ENCODE measurements at places on chromosomes 4 and X. TPM values are rescaled to one million over a fixed set of nuclear protein-coding genes. Genes with fewer than 3 reads are reported as not detected.

DNA sequence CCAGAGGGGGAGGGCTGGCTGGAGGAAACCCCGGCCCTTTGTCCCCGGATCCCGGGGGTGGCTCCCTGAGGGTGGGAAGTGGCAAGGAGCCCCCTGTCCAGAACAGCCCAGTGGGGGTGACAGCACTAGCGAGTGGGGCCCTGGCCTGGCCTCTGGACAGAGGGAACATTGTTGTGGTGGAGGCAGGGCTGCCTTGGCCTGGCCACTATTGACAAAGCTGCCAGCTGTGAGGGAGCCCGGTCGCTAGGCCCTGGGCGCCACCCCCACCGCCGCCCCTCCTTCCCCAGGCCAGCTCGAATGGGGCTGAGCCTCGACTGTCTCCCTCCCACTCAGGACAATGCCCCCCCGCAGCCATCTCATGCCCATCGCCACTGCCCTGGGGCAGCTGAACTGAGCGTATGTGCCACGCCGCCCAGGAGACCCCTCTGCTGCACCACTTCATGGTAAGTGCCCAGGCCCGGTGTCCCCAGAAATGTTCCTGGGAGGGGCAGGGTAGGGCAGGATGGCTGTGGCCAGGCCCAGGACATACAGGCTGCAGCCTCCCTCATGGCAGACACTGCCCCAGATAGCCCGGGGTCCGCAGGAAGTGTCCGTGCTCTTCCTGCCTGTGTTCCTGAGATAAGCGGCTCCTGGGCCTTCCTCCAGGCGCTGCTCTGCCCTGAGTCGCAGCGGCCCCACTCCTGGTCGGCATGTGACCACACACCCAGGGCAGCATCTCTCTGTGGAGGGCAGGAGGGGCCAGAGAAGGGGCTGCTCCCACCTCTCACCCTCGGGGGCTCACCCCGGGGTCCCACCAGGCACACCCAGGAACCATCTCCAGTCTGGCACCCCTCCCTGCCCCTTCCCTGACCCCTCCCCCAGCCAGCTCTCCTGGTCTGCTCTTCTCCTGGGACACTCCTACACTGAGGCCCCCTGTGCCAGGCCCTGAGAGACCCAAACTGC is 1.4 kb downstream of the PLXNB3 start:
- H3K4me3 ChIP-seq: no peak overlapping the region
- no peaks in the 10 kb centered on the region for H3K27me3 ChIP-seq
- no peak overlapping the region for H3K27ac ChIP-seq
- no peaks in the 10 kb centered on the region for H3K36me3 ChIP-seq
- no peak for DNase-seq

- no peaks in the 10 kb centered on the region for H3K27me3 ChIP-seq
- no peaks in the 10 kb centered on the region for H3K36me3 ChIP-seq
- no peak for DNase-seq
- no peak overlapping the region for H3K27ac ChIP-seq
- H3K4me1 ChIP-seq: no peaks in the 10 kb centered on the region
Observed at GRCh38 chrX:10938365-10938923, 172.7 kb upstream of the HCCS start.

- no peaks in the 10 kb centered on the region for H3K27me3 ChIP-seq
- DNase-seq: no peak
- H3K27ac ChIP-seq: no peak overlapping the region
- no peaks in the 10 kb centered on the region for H3K36me3 ChIP-seq
Observed at GRCh38 chr4:87003266-87003665, 68.5 kb downstream of the AFF1 start.

The CTAG1B gene
- total RNA-seq: not detected

DNA sequence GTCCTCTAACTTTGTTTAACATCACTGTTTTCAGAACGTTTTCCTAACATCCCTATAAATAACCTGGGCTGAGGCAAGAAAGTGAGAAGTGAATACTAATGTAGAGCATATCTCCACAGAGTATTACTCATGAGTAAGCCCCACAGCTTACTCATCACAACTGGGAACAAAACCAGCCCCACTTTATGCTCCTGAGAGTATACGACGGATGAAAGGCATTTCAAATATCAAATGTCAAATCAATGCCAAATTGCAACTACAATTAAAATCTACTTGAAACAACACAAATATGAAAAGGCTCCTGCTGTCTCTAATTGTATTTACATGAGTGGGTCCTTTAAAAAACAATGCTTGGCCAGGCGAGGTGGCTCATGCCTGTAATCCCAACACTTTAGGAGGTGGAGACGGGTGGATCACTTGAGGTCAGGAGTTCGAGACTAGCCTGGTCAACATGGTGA is 41.2 kb downstream of the SH3RF1 start:
- no peaks in the 10 kb centered on the region for H3K27me3 ChIP-seq
- no peak overlapping the region for H3K4me3 ChIP-seq
- H3K36me3 ChIP-seq: no peaks in the 10 kb centered on the region
- DNase-seq: no peak
- no peaks in the 10 kb centered on the region for H3K4me1 ChIP-seq

DNA sequence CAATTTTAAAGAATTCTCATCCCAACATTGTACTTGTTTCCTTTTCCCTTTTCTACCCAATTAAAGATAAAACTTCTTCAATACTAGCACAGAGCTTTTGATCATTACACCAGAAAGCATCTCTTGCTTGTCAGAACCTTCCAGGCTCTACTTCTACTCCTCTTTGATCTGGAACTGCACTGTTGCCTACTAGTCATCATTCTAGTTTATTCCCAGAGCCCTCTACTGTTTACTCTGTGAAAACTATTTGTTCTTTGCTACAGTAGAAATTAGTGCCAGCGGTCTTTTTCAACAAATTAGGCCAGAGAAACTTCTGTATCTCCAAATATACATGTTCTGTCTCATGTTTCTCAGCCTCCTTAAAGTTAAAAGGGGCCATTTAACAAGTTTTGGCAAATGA is 46.8 kb upstream of the TMPRSS11F start:
- no peak for DNase-seq
- H3K36me3 ChIP-seq: no peaks in the 10 kb centered on the region
- H3K4me1 ChIP-seq: no peaks in the 10 kb centered on the region
- H3K27ac ChIP-seq: no peak overlapping the region
- H3K27me3 ChIP-seq: no peaks in the 10 kb centered on the region

The ENAM gene
- total RNA-seq: not detected

DNA sequence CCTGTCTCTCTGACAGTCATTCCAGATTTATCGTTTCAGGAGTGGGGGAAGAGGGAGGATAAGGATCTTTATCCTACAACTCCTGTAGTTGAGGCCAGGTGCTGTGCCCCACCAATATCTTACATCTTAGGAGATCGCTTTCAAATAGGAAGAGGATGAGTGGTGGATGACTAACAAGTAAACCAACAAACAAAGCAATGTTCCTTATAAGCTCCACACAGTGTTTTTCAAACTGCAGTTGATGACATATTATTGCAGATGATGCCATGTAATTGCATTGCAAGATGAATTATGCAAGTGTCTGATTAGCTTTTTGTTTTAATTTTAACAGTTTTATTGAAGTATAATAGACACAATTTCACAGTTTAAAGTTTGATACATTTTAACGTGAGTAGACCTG is 35.8 kb upstream of the TMEM164 start:
- H3K27me3 ChIP-seq: no peaks in the 10 kb centered on the region
- no peaks in the 10 kb centered on the region for H3K4me1 ChIP-seq
- no peak overlapping the region for H3K4me3 ChIP-seq
- no peak overlapping the region for H3K27ac ChIP-seq

- no peak for DNase-seq
- H3K4me1 ChIP-seq: no peaks in the 10 kb centered on the region
- no peak overlapping the region for H3K4me3 ChIP-seq
- no peak overlapping the region for H3K27ac ChIP-seq
- no peaks in the 10 kb centered on the region for H3K36me3 ChIP-seq
Observed at GRCh38 chrX:15114743-15115566, 154.9 kb downstream of the ASB9 start.

The LUZP4 gene
- total RNA-seq: not detected

- no peak for DNase-seq
- no peaks in the 10 kb centered on the region for H3K36me3 ChIP-seq
- H3K4me1 ChIP-seq: no peaks in the 10 kb centered on the region
- no peaks in the 10 kb centered on the region for H3K27me3 ChIP-seq
Observed at GRCh38 chr4:71584585-71584984, 199.3 kb downstream of the GC start.

GRCh38 chr4:46372878-46373277 is 17.1 kb downstream of the GABRA2 start:
- H3K27me3 ChIP-seq: no peaks in the 10 kb centered on the region
- H3K4me3 ChIP-seq: no peak overlapping the region
- H3K36me3 ChIP-seq: no peaks in the 10 kb centered on the region
- no peak overlapping the region for H3K27ac ChIP-seq

The SPATA18 gene
- not detected for total RNA-seq

- H3K27ac ChIP-seq: no peak overlapping the region
- no peaks in the 10 kb centered on the region for H3K27me3 ChIP-seq
- H3K4me1 ChIP-seq: no peaks in the 10 kb centered on the region
- no peak for DNase-seq
- H3K4me3 ChIP-seq: no peak overlapping the region
- H3K36me3 ChIP-seq: no peaks in the 10 kb centered on the region
Observed at GRCh38 chr4:4631150-4631549, 89.3 kb upstream of the STX18 start.

DNA sequence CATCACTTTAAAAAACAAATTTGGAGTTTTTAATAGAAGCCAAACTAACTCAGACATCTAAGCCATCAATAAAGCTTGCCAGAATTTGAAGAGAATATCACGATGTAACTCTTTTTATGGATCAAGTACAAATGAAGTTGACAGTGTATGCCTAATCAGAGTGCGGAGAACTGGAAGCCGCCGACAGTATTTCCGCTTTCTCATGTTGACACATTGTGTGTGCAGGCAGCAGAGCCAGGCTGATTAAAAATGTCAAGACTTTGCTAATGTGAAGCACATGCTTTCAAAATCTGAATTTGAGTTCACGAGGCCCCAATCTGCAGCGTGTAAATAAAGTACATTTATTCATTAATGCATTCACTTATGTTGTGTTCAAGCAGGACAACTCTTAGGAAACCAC is 161.2 kb downstream of the TENM3 start:
- no peak for DNase-seq
- H3K36me3 ChIP-seq: no peaks in the 10 kb centered on the region
- H3K4me1 ChIP-seq: no peaks in the 10 kb centered on the region
- no peak overlapping the region for H3K4me3 ChIP-seq

DNA sequence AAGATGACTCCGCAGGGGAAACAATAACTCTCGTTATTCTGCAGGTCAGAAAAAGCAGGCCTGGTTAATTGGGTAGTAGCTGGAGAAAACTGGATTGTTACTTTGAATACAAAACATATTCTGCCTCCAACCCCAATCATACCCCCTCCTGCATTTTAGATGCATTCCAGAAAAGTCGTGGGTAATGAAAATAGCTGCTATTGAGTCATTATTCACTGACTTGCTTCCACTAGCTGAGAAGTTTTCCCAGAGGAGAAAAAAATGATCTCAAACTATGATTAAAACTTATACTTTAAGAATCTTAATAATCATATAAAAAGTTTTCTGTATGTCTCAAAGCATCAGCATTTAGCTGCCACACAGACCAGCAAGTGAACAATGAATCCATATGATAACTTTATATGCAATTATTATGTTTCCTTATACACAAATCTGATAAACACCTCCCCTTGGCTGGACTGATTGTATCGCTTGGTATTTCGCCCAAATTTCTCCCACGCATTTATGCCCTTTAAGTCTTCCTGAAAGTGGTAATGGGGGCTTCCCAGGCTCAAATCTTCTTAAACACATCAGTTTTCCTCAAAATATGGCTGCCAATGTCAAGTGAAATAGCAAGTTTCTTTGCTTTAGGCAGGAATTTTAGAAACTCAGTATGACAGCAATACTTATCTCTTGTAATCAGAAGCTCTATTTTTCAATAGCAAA is 181.0 kb downstream of the LDB2 start:
- H3K4me1 ChIP-seq: no peaks in the 10 kb centered on the region
- no peak overlapping the region for H3K27ac ChIP-seq
- H3K36me3 ChIP-seq: no peaks in the 10 kb centered on the region
- no peak overlapping the region for H3K4me3 ChIP-seq

- H3K27ac ChIP-seq: no peak overlapping the region
- peaks cover 4% of the 10 kb centered on the region for H3K36me3 ChIP-seq
- H3K27me3 ChIP-seq: no peaks in the 10 kb centered on the region
- DNase-seq: no peak
- no peak overlapping the region for H3K4me3 ChIP-seq
- H3K4me1 ChIP-seq: peaks cover 7% of the 10 kb centered on the region
Observed at GRCh38 chrX:48533165-48533564, 6.3 kb upstream of the TBC1D25 start.

GRCh38 chrX:70922774-70923473 is 8.0 kb downstream of the SLC7A3 start:
- H3K4me1 ChIP-seq: no peaks in the 10 kb centered on the region
- no peak overlapping the region for H3K27ac ChIP-seq
- H3K27me3 ChIP-seq: no peaks in the 10 kb centered on the region
- no peak for DNase-seq

The SERTM2 gene
- total RNA-seq: not detected

DNA sequence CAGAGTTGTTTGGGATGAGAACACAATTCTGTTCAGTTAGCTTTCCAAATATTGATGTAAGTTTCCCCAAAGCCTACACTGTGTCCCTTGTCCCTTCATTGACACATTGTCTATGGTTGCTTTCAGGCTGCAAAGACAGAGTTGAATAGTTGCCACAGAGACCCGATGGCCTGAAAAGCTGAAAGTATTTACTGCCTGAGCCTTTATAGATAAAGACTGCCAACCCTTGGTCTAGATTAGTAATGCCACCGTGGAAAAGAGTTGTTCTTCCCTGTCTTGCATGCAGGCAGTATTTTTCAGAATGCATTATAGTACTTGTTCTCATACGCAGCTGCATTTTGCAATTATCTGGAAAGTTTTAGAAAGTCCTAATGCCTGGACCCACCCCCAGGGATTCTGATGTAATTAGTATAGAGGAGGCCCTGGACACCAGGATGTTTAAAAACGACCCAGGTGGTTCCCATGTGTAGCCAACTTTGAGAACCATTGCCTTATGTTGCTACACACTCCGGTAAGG is 180.8 kb downstream of the FRMPD4 start:
- no peaks in the 10 kb centered on the region for H3K36me3 ChIP-seq
- H3K4me1 ChIP-seq: no peaks in the 10 kb centered on the region
- no peaks in the 10 kb centered on the region for H3K27me3 ChIP-seq
- no peak for DNase-seq

- peaks cover 13% of the 10 kb centered on the region for H3K4me1 ChIP-seq
- H3K4me3 ChIP-seq: peak overlapping the region; percentile 75
- peaks cover 12% of the 10 kb centered on the region for H3K36me3 ChIP-seq
- H3K27me3 ChIP-seq: no peaks in the 10 kb centered on the region
Observed at GRCh38 chrX:54043541-54044125, 640 bp downstream of the PHF8 start.

The SORBS2 gene
- not detected for total RNA-seq

- H3K4me1 ChIP-seq: peaks cover 36% of the 10 kb centered on the region
- DNase-seq: peak; percentile 20
- H3K36me3 ChIP-seq: no peaks in the 10 kb centered on the region
- peak overlapping the region; percentile 11 for H3K27ac ChIP-seq
- H3K4me3 ChIP-seq: peak overlapping the region; percentile 73
Observed at GRCh38 chr4:76305033-76305687, 1.4 kb upstream of the STBD1 start.

GRCh38 chrX:53319614-53320542 is 38.5 kb upstream of the IQSEC2 start:
- H3K4me3 ChIP-seq: peak overlapping the region; percentile 41
- H3K4me1 ChIP-seq: peaks cover 31% of the 10 kb centered on the region
- H3K36me3 ChIP-seq: no peaks in the 10 kb centered on the region
- DNase-seq: no peak

- no peak overlapping the region for H3K27ac ChIP-seq
- H3K36me3 ChIP-seq: no peaks in the 10 kb centered on the region
- no peaks in the 10 kb centered on the region for H3K27me3 ChIP-seq
- H3K4me3 ChIP-seq: no peak overlapping the region
- H3K4me1 ChIP-seq: no peaks in the 10 kb centered on the region
Observed at GRCh38 chr4:151569650-151570049, 160.7 kb downstream of the FHIP1A start.

GRCh38 chr4:41141900-41142299 is 72.4 kb downstream of the APBB2 start:
- no peaks in the 10 kb centered on the region for H3K4me1 ChIP-seq
- no peaks in the 10 kb centered on the region for H3K36me3 ChIP-seq
- no peak overlapping the region for H3K27ac ChIP-seq
